Mesothelial cell of epicardium (in vitro differentiated cells): ENCODE measurements at places on chromosomes 3 and 15. TPM values are rescaled to one million over a fixed set of nuclear protein-coding genes. Genes with fewer than 3 reads are reported as not detected.

ADIPOQ gene
- not detected in 3 replicates for total RNA-seq

CKMT1B gene
- 0.20 to 0.44 TPM in 2 of 3 replicates, not detected in the other for total RNA-seq

FBXO40 gene
- total RNA-seq: not detected in 3 replicates

C3orf70 gene
- 2.8 to 3.2 TPM (median 3.0 TPM) in 3 replicates for total RNA-seq

PLIN1 gene
- 0.27 to 0.58 TPM (median 0.31 TPM) in 3 replicates for total RNA-seq

TMEM207 gene
- total RNA-seq: not detected in 3 replicates

CLDN18 gene
- not detected in 3 replicates for total RNA-seq

CFAP100 gene
- not detected in 3 replicates for total RNA-seq

UBAP1L gene
- 10.7 to 11.6 TPM (median 10.9 TPM) in 3 replicates for total RNA-seq

SERINC4 gene
- 0.09 to 0.20 TPM (median 0.18 TPM) in 3 replicates for total RNA-seq

FOXB1 gene
- not detected in 3 replicates for total RNA-seq

CYP1A1 gene
- total RNA-seq: 0.20 to 0.27 TPM in 2 of 3 replicates, not detected in the other

IGF2BP2 gene
- 191 to 201 TPM (median 191 TPM) in 3 replicates for total RNA-seq

DNA sequence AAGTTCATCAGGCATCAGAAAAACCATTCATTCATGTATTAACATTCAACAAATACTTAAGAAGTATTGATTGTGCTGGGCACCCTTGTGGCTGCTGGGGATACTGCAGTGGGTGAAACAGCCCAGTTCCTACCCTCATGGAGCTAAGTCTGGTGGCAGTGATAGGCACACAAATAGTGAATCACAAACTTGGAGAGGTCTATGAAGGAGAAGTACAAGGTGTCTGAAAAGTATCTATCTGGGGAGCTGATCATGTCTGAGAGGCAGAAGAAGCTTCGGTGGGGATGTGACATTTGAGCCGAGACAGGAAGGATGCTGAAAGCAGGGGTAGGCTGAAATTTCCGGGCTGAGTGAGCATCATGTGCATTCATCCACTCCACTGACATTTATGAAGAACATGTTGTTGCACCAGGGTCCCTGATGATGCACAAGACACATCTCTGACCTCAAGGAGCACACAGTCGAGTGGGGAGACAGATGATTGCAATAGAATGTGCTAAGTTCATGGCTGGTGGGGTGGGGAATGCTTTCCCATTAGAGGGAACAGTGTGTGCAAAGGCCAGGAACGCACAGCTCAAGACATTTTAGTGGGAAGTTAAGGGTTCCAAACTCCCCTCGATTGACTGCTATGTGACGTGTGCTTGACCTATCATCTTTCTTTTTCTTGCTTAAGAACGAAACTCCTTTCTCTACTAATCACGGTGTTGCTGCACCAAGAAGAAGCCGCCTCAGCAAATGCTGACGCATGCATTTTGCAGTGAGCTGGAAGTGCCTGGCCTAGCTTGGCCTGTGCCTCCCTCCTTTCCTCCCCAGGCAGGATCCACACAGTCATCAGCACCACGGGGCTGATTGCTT, 309.1 kb upstream of the ICE2 start:
- H3K27me3 ChIP-seq: peaks cover 30% of the 10 kb centered on the region
- H3K4me1 ChIP-seq: no peaks in the 10 kb centered on the region
- no peak overlapping the region for H3K4me3 ChIP-seq
- H3K36me3 ChIP-seq: peaks cover 6% of the 10 kb centered on the region

GRCh38 chr3:29168081-29168480, 112.8 kb upstream of the RBMS3 start:
- H3K27ac ChIP-seq: no peak overlapping the region
- DNase-seq: no peak
- peaks cover 39% of the 10 kb centered on the region for H3K4me1 ChIP-seq
- no peaks in the 10 kb centered on the region for H3K36me3 ChIP-seq
- no peak overlapping the region for H3K4me3 ChIP-seq
- H3K27me3 ChIP-seq: no peaks in the 10 kb centered on the region

DNA sequence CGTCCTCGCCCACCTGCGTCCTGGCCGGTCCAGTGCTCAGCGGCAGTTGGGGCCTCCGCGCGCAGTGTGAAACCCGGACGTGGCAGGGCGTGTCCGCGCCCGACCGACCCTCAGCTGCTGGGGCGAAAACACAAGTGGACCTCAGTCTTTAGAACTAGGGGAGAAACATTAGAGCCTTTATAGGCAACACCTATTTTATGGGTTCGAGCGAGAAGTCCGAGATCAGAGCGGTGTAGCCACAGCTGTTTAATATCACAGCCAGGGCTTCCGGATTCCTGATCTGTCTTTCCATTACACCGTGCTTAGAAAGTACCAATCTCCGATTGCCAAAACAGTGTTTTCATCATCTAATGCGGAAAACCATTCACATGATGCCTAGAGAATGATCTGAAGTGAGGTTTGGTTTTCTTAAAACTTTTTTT, 506 bp downstream of the RAD51 start:
- peak overlapping the region; percentile 92 for H3K4me3 ChIP-seq
- H3K4me1 ChIP-seq: peaks cover 14% of the 10 kb centered on the region
- no peaks in the 10 kb centered on the region for H3K27me3 ChIP-seq
- no peaks in the 10 kb centered on the region for H3K36me3 ChIP-seq
- peak overlapping the region; percentile 95 for H3K27ac ChIP-seq

- no peak overlapping the region for H3K27ac ChIP-seq
- no peaks in the 10 kb centered on the region for H3K4me1 ChIP-seq
- H3K27me3 ChIP-seq: no peaks in the 10 kb centered on the region
- no peaks in the 10 kb centered on the region for H3K36me3 ChIP-seq
- DNase-seq: no peak
Measured at GRCh38 chr3:179108086-179108485, 36.5 kb upstream of the ZMAT3 start.

- DNase-seq: no peak
- H3K27me3 ChIP-seq: peaks cover 17% of the 10 kb centered on the region
- no peak overlapping the region for H3K27ac ChIP-seq
- no peaks in the 10 kb centered on the region for H3K36me3 ChIP-seq
- H3K4me3 ChIP-seq: no peak overlapping the region
Measured at GRCh38 chr3:71975573-71975972, 190.6 kb upstream of the PROK2 start.

- H3K4me3 ChIP-seq: no peak overlapping the region
- H3K27ac ChIP-seq: no peak overlapping the region
- no peak for DNase-seq
- H3K4me1 ChIP-seq: peaks cover 45% of the 10 kb centered on the region
Measured at GRCh38 chr3:168066882-168067281, 28.8 kb downstream of the GOLIM4 start.

- H3K4me3 ChIP-seq: peak overlapping the region; percentile 86
- peaks cover 14% of the 10 kb centered on the region for H3K27me3 ChIP-seq
- H3K4me1 ChIP-seq: peaks cover 9% of the 10 kb centered on the region
- no peak for DNase-seq
- no peak overlapping the region for H3K27ac ChIP-seq
Measured at GRCh38 chr15:75347222-75348033, 589 bp downstream of the NEIL1 start.

DNA sequence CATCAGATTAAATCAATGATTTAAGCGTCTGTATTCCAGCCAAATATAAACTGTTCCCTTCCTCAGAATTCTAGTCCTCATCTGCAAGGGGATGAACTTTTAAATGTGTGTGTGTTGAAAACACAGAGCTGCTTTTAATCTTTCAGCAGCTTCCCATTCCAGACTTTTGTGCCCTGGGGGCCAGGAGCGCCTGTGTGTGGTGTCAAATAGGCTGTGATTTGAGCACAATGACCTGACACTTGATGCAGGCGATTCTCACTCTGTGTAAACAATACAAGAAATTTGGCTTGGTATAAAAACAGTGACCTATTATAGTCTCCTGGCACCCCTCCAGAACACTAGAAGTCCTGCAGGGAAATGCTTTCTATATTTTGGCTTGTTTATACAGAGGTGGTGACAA, 274.6 kb upstream of the ROPN1 start:
- peaks cover 4% of the 10 kb centered on the region for H3K4me1 ChIP-seq
- no peak overlapping the region for H3K4me3 ChIP-seq
- peaks cover 9% of the 10 kb centered on the region for H3K36me3 ChIP-seq

DNA sequence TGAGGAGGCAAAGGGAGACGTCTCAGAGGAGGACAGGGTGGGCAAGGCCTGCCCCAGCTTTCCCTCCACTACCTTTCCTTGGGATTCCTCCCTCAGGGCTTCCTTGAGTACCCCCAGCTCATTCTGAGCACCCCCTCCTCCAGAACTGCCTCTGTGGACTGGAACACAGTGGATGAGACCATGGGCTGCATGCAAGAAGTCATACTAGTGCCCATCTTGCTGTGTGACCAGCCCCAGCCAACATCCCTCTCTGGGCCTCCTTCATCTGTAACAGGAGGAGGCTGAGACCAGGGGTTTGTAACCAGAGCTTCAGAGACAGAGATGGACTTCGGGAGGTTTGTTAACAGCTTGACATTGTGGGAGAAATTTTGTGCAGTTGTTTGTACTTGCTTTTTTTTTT, 25.6 kb downstream of the FEM1B start:
- peaks cover 21% of the 10 kb centered on the region for H3K4me1 ChIP-seq
- H3K4me3 ChIP-seq: no peak overlapping the region
- H3K27ac ChIP-seq: no peak overlapping the region
- DNase-seq: no peak

DNA sequence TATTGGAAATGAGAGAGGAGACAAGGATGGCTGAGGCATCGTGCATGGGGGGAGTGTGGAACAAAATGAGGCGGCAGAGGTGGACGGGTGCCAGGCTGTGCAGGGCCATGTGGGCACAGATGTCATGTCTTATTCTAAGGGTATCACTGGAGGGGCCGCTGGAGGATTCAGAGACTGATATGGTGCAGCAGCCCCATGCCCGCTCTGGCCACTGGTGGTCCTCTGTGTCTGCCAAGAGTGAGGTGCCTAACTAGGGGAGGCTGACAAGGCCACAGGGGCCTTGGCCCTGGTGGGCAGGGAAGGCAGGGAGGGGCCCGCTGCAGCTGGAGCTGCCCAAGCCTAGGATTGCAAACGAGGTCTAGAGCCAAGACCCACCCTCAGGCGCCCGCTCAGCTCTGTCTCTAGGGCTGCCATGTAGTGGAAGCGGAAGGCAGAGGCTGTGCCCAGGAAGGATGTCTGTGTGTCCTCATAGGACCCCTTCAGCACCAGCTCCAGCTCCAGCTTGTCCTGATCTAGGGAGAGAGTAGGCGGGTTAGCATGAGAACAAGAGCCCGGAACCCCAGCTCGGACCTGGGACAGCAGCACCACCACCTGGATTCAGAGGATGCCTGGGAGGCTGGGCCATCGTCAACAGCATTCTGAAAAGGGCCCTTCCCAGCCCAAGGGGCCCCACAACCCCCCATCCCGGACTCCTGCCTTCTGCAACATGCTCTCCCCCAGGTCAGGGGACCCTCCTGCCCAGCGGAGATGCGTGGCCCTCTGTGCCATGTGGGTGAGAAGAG, 11.3 kb downstream of the PLA2G4D start:
- H3K27me3 ChIP-seq: peaks cover 91% of the 10 kb centered on the region
- H3K36me3 ChIP-seq: no peaks in the 10 kb centered on the region
- no peak overlapping the region for H3K4me3 ChIP-seq
- DNase-seq: no peak
- H3K27ac ChIP-seq: no peak overlapping the region
- H3K4me1 ChIP-seq: peaks cover 11% of the 10 kb centered on the region

GRCh38 chr3:14562121-14562890, 22.2 kb upstream of the GRIP2 start:
- H3K36me3 ChIP-seq: no peaks in the 10 kb centered on the region
- peak overlapping the region; percentile 74 for H3K27ac ChIP-seq
- no peak overlapping the region for H3K4me3 ChIP-seq
- DNase-seq: no peak

GRCh38 chr15:71207141-71207540, 91.9 kb downstream of the THSD4 start:
- H3K27me3 ChIP-seq: no peaks in the 10 kb centered on the region
- no peak overlapping the region for H3K27ac ChIP-seq
- no peak for DNase-seq
- no peak overlapping the region for H3K4me3 ChIP-seq

- H3K27ac ChIP-seq: no peak overlapping the region
- H3K4me3 ChIP-seq: no peak overlapping the region
- no peaks in the 10 kb centered on the region for H3K36me3 ChIP-seq
- H3K4me1 ChIP-seq: no peaks in the 10 kb centered on the region
Measured at GRCh38 chr3:43217633-43218032, 68.7 kb upstream of the SNRK start.

GRCh38 chr15:87489902-87490665, 766.5 kb downstream of the NTRK3 start:
- no peak overlapping the region for H3K4me3 ChIP-seq
- H3K4me1 ChIP-seq: peaks cover 6% of the 10 kb centered on the region
- no peak overlapping the region for H3K27ac ChIP-seq

DNA sequence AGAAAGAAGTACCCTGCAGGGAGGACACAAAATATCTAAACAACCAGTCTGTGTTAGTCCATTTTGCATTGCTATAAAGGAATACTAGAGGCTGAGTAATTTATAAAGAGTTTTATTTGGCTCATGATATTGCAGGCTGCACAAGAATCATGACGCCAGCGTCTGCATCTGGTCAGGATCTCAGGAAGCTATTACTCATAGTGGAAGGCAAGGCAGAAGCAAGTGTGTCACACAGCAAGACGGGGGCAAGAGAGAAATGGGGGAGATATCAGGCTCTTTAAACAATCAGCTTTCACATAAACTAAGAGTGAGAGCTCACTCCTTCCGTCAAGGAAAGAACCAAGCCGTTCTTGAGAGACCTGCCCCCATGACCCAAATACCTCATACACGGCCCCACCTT, 614.8 kb downstream of the ZIC1 start:
- H3K4me1 ChIP-seq: no peaks in the 10 kb centered on the region
- H3K4me3 ChIP-seq: no peak overlapping the region
- no peak for DNase-seq
- no peaks in the 10 kb centered on the region for H3K36me3 ChIP-seq

GRCh38 chr15:58690703-58691102, 58.8 kb downstream of the ADAM10 start:
- H3K27me3 ChIP-seq: no peaks in the 10 kb centered on the region
- H3K4me1 ChIP-seq: peaks cover 12% of the 10 kb centered on the region
- no peak for DNase-seq
- H3K27ac ChIP-seq: no peak overlapping the region

DNA sequence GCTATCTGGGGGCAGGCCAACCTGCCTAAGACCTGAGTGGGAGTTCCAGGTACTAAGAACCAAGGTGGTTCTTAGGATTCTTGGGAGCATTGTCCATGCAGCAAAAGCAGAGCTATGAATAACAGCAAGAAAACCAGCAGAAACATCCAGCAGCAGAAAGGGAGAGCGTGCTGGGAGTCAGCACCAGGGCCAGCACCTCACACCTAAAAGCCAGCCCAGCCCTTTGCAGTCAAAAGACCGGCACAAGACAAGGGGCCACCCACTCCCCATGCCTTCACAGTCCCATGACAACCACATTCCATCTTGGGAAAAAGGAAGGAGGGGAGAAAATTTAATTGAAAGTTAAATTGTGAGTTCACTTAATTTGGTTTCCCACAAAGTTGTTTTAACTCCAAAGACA, 364.9 kb downstream of the AGBL1 start:
- H3K4me3 ChIP-seq: no peak overlapping the region
- no peak overlapping the region for H3K27ac ChIP-seq
- peaks cover 28% of the 10 kb centered on the region for H3K27me3 ChIP-seq
- DNase-seq: no peak
